ENCODE measurements at places on chromosomes 7 and 10. TPM values are rescaled to one million over a fixed set of nuclear protein-coding genes. Genes with fewer than 3 reads are reported as not detected.

COL13A1 gene
- total RNA-seq: 299 TPM

CHCHD2 gene
- total RNA-seq: 499 TPM

ZNF425 gene
- total RNA-seq: 1.6 TPM

PDE6C gene
- not detected for total RNA-seq

PKD1L1 gene
- total RNA-seq: 0.17 TPM

LAMB1 gene
- total RNA-seq: 74.3 TPM

MSMB gene
- not detected for total RNA-seq

POU6F2 gene
- not detected for total RNA-seq

OR6B1 gene
- total RNA-seq: not detected

CYP2E1 gene
- 3.3 TPM for total RNA-seq

STEAP2 gene
- total RNA-seq: 4.7 TPM

FAM25C gene
- total RNA-seq: not detected

DNA sequence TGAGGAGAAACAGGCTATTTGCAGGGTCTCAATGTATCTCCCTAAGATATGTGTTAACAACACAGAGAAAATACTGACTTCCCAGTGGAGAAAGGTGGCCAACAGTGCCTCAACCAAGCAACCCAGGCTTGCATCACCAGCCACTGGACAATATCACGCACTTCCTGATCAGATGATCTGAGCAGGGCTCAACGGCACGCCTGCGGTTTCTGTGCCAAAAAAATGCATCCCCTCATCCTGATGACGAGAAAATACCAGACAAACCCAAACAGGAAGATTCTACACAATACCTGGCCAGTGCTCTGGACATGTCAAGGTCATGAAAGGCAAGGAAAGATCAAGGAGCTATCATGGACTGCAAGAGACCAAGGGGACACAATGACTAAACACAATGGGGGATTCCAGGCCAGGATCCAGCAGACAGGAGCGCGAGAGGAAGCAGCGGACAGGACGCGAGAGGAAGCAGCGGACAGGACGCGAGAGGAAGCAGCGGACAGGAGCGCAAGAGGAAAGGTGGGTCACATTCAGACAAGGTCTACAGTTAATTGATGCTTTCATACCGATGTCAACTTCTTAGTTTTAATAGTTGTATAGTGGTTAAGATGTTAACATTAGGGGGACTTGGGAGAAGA, 51.1 kb downstream of the GNA12 start:
- no peak for DNase-seq

DNA sequence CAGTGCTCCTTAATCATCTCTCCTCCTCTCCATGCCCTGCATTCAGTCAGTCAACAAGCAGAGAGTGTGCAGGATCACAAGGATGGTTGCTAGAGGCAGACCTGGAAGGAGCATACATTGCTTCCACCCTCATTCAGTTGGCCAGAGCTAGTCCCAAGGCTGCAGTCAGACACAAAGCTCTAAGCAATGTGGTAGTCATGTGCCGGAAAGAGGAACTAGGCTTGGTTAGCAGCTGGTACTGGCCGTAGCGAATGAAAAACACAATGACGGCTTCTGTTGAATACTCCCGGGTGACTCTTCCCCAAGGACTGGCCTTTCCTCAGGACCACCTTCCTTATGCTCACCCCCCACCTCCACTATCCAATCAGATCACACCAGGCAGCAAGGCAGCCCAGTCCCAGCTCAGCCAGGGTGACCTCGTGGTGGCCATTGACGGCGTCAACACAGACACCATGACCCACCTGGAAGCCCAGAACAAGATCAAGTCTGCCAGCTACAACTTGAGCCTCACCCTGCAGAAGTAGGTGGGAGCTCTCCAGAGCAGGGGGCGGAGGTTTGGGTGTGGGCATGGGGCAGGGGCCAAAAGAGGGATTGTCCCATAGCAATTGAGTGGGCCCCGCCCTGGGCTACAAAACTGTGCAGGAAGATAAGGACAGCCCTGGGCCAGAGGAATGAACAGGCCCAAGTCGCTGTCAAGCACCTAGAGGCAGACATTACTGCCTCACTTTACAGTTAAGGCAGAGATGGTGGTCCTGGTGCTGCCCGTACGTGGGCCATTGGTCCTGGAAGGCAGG, 10.9 kb downstream of the LDB3 start:
- no peak for DNase-seq

DNA sequence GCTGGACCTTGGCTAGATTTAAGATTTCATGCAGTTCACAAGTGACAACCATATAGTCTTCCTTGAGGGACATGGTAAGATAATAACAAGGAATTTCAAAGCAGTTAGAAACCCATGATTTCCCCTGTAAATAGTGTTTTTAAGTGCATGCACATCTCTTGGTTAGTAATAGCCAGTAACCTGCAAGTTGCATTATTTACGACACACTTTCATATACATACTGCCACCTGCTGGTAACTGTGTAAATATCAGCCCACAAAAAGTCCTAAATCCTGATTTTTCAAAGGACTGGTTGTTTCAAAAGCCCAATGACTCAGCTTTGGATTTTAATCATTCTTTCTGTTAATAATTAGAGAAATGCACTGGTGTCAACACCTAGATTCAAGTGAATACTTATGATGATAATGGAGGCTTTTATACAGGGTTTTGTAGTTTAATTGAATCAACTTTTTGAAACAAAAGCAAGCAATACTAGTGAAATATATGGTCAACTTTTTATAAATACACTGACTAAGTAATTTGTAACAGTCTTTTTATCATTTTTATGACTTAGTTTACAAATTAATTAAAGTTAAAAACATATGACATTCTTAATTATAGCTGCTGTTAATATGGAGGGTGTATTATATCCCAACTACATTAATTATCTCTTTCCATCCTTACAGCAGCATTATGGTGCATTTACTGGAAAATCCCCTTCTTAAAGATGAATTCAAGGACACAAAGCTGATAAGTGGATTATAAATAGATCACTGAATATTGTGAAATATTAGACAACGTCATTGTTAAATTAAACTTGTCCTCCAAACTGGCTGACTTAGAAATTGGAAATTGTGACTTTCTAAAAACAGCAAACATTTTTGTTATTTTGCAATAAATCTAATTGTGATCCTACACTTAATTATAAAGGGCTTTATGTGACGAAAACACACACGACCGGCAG, 367.7 kb upstream of the SEMA3D start:
- DNase-seq: peak; percentile 82

DNA sequence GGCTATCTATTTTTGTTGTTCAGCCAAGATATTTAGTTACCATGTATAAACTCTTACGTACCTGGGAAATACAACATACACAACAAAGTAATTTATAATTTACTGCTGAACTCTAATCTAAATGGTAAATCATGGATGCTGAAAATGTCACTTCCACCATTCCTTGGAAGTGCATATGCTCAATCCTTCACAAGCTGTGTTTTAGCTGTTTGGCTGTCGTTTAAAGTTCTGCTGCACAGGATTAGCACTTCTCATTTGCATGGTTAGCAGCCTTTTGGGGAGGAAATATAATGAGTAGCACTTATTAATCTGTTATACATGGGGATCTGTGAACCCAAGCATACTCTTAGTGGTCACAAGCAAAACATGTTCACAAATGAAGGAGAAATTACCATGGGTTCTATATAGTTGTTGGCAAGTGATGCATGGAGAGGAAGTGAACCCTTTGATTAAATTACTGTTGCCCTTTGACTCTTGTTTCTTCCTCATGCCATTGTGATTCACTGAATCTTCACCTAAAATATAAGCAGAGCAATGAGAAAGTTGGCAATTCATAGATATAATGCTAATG, 18.5 kb downstream of the PIK3CG start:
- DNase-seq: no peak

GRCh38 chr10:68781613-68782574, 45.4 kb upstream of the STOX1 start:
- DNase-seq: no peak

DNA sequence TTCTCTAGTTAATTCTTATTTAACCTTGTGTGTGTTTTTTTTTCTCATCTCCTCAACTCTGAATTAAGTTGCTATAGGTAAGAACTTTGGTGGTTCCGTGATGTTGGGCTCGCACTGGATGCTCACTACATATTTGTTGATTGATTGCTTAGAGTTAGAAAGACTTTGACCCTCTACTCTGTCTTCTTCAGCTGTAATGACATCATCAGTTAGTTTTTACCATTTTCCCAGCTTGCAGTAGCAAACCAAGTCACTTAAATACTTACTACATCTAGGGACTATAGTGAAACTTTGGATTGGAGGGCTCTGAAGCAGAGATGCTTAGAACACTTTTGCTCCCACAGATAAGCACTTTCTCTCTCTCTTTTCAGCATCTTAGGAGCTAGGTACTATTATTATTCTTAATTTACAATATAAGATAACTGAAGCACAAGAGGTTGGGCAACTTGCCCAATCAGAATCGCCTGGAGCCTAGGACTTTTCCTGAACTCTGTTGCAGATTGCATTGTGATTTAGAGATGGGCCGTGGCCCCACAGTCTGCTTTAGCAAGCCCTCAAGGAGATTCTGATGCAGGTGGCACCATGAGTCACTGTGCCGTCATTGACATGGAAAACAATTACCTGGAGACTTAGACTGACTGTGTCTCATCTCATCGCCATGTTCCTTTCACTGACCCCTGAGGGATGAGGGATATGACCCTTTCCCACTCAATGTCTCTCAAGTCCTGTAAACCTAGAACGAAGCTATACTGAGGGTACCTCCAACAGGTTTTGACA, 471.9 kb upstream of the PODXL start:
- peak; percentile 91 for DNase-seq

GRCh38 chr10:112653215-112653614, 206.2 kb downstream of the VTI1A start:
- DNase-seq: no peak

DNA sequence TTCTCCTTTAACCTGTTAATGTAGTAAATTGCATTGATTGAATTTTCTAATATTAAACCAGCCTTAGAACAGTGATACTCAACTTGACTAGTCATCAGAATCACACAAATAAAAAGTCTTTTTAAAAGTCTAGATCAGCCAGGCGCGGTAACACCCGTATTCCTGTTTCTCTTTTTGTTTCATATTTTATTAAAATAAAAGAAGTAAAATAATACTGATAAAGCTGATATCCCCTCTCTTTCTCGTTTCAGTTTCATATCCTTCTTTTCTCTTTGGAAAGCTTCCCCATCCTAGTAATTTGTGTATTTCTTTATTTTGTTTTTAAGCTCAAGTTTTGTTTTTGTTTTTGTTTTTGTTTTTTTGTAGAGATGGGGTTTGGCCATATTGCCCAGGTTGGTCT, 9.3 kb downstream of the SMO start:
- no peak for DNase-seq

- no peak for DNase-seq
These were observed 61.1 kb downstream of the MKI67 start for GRCh38 chr10:128064970-128065580.

GRCh38 chr10:11235771-11236170, 218.1 kb downstream of the CELF2 start:
- no peak for DNase-seq

DNA sequence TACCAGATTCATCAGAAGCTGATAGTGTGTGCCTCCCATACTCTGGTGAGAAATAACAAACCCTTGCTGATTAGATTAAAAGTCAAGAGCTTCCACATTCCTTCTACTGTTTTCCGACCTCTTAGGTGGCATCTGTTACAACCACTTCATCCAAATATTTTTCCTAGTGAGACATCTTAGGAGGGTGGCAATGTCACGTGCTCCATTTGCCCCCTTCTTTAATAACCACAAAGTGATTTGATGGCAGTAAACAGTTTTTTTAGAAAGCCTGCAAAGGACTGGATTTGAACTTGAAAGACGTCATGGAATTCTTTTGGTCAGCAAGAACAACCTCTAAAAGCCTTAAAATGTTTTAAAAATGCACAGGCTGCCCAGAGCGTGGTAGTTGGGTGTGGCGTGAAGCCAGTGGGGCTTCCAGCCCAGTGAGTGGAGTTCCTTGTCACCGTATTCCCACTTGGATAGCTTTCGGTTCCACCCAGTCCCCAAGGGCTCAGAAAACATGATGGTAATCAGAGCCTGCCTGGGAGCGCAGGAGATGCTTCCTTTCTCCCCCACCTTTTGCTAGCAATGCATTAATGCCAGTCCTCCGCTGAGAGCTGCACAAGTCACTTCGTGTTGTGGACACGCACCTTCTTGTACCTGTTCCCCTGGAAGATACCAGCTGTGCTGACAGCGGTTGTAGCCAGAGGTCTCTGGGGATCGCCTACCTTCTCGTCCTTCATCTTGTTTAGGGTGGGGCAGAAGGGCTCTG, 256.4 kb downstream of the KIAA1217 start:
- DNase-seq: peak; percentile 28

GRCh38 chr10:77168161-77168560, 469.4 kb downstream of the KCNMA1 start:
- DNase-seq: peak; percentile 100

GRCh38 chr10:48332166-48332870, 25.8 kb downstream of the MAPK8 start:
- peak; percentile 47 for DNase-seq

GRCh38 chr10:44513591-44513990, 128.7 kb upstream of the CXCL12 start:
- DNase-seq: no peak

DNA sequence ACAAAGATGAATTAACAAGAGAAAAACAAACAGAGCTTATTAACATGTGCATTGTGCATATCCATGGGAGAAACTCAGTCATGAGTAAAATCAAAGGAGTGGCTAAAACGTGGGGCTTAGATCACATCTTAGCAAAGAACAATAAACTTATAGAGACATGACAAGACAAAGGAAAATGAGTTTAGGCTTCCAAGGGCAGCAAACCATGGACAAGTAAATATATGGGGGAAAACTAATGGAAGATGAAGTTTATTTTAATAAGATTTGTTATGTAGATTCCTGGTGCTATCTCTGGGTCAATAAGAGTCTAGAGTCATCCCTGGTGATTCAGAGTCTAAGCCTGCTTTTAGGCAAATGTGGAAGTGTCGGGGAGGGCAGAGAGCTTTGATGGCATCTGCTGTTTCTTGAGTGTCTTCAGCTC, 87.2 kb upstream of the PLPP4 start:
- no peak for DNase-seq

DNA sequence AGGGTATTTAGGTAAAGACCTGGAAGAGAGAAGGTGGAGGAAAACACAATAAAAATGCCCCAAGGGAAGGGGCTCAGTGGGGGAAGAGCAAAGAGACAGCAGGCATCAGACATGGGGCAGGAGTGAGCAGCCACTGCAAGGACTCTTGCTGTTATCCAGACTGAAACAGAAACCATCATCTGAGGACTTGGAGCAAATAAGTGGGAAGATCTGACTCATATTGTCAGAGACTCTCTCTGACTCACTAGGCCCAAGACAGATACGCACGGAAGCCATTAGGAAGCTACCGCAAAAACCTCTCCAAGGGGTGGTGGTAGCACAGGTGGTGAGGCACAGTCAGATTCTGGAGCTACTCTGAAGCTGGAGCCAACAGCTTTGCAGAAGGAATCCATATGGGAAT, 110.7 kb downstream of the RNF32 start:
- DNase-seq: peak; percentile 85

DNA sequence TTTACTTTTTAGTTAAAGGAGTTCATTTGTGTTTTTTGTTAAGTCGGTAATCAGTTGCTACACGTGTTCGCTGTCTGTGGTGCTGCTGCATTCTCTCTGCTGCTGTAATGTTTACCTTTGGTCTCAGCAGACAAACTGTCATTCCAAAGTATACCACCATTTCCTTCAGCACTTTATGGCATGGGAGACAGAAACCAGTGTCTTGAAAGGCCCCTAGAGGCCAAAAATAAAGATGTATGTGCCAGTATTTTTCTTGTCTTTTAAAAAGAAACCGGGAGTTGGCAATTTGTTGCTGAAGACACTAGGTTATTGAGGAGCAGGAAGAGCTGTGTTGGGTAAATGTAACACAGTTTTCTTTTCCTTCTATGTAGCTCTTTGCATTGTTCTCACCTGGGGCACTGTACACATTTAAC, 24.1 kb downstream of the ZNF92 start:
- DNase-seq: peak; percentile 55

- DNase-seq: no peak
These were observed 233.5 kb downstream of the CUX1 start for GRCh38 chr7:102050864-102051460.

Data from PC-3 (cell line).